GM12892 (cell line): ENCODE measurements at places on chromosomes 4 and X.

DNA sequence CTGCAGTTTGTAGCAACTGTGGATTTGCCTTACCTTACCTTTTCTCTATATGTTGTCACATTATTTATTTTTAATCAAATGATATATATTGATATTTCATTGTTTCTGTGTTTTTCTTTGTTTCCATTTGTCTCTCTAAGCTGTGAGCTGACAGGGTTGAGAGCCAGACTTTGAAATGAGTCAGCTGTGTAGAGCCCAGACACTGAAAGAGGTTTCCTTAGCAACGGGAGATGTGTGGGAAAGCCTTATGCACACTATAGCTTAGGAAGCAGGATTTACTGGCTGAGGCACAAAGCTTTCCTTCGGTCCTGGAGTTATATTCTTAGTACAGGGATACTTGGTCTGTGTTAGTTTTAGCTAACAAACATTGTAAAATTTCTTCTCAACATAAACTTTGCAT, 192.2 kb downstream of the FGF13 start:
- no peak for DNase-seq

DNA sequence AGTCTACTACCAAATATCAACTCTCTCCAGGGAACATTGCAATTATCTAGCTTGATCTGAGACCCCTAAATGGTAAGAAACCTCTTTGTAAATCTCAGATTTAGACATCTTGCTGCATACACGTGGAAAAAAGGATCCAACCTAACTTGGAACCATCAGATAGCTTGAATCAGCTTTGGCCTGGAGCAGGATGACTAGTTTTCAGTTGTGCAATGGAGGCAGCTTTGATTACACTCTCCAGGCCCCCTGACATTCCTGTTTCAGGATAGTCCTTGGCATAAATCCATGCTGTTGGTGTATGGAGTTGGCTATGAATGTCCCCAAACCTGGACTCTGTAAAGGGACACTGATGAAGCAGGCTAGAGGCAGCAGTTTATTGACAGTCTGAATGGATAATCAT, 1061.9 kb upstream of the TENM3 start:
- DNase-seq: no peak

DNA sequence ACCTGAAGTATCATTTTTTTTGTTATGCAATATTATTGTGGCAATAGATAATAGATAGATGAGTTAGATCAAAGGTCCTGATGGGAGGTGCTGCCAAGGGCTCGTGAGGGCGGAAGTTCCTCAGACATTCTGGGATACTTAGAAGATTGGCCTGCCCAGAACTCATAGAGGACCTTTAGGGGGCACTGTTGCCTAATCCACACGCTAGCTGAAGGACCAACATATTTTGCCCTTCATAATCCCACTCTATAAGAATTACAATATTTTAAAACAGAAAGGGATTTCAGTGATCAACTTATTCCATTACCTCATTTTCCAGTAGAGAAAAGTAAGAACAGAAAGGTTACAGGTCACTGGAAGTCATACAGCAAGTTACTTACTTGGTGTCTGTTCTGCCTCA, 22.9 kb upstream of the COX7B2 start:
- no peak for DNase-seq

GRCh38 chr4:153929675-153930074, 140.8 kb upstream of the SFRP2 start:
- no peak for DNase-seq

- DNase-seq: no peak
Observed at GRCh38 chr4:166972071-166972470, 262.2 kb downstream of the SPOCK3 start.
